Substantia nigra (tissue), 51 donors: ENCODE measurements at places on chromosomes 3 and 15.

DNA sequence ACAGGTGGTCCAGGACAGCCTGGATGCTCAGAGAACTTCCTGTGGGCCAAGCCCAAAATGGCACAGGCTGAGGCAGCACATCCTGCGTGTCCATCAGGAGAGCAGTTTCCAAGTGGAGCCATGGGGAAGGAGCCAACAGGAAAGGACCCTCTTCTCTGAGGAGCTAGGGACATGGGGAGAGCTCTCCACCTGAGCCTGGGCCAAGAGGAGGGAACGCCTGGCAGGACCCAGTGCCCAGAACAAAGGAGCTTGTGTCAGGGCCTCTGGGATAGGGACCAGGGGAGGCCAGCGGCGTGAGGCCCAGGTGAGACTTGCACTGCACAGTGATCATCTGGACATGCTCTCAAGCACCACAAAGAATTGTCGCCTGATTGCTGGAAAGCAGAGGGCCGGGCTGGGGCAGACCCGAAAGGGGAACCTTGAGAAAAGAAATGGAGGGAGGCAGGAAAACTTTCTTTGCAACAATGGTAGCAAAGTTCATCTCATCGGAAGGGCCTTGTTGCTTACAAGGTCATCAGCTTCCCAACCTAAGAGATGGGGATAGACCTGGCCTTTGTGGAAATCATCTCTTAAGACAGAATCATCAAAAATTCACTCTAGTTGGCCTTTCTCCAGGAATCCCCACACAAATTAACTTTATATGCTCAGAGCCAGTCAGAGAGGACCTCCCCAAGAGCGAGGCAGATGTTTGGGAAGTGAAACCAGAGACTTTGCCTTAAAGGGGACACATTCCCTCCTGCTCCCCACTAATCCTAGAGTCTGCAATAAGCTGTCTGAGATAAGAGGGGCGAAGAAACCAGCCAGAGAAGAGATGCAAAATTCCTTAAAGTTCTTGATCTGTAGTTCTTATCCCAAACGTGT is 47.7 kb upstream of the HES1 start:
- no peak for DNase-seq

DNA sequence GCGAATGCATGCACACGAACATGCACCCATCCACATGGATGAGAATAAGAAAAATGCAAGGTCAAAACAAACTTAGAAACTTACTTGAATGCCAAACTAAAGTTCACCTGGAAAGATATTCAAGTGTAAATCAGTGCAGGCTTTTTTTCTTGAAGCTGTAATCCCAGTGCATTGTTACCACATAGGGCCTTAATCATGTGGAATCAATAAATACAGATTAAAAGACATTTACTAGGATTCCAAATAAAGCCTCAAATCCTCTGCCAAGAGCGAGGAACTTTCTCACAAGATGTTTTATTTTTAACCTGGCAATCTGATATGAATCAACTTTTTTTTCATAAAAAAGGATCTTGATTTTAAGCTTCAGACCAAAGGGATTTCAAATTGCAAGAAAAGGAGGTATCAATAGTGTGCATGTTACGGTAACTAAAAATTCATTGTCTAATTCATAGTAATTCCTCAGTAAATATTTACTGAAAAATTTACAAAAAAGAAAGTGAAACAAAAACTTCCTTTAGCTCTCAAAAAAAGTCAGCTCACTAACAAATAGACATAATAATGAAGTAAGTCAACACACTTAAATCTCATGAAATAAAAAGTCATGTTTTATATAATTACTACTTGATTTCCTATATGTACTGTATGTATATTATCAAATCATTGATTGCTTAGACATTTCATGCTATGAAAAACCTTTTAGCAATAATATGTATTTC is 978.6 kb downstream of the PLOD2 start:
- no peak for DNase-seq

- DNase-seq: no peak
Measured at GRCh38 chr3:36540888-36541518, 160.7 kb downstream of the STAC start.

GRCh38 chr3:107734317-107734716 is 211.6 kb downstream of the BBX start:
- DNase-seq: no peak
